AG09319 (cell line): ENCODE measurements at places on chromosomes 16 and 17.

DNA sequence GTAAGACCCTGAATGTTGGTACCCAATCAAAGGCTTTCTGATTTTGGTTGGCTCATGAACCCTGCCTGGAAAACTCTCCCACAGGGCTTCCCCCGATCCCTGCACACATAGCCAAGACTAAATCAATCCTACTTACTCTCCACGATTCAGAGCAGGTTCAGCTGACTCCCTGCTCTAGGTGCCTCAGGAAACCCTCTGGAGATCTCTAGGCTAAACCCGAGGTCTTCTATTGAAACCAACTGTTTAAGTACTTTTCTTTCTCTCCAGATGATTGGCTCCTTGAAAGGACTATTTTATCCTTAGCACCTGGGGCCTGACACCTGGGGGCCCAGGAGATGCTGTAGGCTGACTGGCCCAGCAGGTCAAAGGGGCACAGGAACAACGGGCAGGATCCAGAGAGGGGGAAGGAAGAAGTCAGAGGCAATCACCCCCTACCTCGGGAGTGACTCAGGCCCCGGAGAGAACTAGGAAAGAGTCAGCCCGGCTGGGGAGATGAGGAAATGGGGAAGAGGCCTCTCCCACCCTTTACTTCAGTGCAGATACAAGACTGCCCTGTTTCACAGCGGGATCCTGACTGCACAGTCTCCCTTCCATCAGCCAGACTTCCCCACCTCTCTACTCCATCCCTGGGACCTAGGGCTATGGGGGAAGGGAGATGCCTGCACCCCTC is 2.0 kb downstream of the TBC1D10B start:
- DNase-seq: no peak

- DNase-seq: no peak
Measured at GRCh38 chr17:60173304-60173819, 23.6 kb downstream of the CA4 start.

DNA sequence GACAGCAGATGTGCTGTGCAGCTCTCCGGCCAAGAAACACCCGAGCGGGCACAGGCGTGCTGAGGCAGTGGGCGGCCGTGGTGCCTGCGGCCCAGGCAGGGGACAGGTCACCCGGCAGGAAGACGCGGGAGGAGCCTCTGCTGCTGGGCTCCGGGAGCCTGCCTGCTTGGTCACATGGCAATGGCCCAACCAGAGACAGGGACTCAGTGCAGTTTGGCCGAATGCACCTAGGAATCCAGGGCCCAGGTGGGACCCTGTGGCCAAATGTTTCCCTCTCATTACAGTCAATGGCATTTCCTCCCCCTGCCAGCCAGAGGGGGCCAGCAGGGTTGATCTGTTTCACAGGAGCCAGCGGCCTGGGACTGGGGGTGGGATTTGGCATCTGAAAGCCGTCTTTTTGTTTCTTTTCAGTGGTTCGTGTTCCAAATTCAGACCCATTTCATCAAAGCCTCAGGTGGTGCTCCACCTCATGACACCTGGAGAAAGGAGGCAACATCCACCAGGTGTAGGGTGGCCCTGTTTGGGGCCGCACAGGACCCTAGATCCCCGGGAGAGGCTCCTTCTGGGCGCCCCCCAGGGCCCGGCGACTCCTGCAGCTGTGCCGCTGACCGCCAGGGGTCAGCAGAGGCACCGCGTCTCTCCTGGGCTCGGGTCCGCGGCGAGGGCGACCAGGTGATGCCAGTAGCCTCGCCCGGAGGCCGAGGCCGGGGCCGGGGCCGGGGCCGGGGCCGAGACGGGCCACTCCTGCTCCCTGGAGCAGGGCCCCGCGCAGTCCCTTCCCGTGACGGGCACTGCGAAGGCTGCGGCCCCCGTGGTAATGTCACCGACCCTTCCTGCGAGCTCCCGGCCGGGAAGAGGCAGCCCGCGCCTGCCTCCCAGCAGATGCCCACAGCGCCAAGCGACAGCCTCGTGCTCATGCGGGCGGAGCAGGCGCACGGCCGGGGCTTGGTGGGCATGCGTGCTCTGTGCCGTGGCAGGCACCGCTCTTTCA is 118.5 kb downstream of the C16orf78 start:
- DNase-seq: no peak

DNA sequence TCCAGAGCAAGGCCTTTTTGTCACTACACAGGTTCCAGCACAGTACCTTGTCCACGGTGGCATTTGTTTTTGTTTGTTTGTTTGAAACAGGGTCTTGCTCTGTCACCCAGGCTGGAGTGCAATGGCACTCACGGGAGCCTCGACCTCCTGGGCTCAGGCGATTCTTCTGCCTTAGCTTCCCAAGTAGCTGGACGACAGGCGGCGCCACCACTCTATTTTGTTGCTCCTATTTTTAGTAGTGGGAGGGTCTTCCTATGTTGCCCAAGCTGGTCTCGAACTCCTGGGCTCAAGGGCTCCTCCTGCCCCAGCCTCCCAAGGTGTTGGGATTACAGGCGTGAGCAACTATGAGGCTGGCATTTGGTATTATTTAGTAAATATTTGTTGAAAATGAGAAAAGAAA is 10.3 kb downstream of the MRC2 start:
- DNase-seq: no peak

DNA sequence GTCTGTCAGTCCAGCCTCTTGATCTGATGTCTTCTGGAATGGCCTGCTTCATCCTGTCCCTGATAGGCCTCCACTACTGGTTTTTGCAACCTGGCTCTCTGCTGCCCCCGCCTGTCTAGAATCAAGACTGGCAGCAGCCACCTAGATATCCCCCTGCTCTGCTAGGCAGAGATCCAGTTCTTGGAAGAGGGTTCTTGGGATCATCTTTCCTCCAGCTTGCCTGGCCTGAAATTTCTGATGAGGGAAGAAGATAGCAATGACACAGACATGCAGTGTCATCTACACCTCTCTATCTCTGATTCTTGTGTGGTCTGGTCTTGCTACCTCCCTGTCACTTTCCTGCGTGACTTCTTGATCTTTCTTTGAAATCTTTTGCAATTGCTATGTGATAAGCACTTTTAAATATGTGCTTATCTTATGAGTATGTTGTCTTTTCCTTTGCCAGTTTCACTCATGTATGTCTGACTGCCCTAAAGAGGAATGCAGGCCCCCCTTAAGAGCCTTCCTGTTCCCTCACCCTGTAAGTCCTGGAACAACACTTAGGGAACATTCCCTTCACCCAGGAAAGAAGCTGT is 20.3 kb upstream of the NFATC3 start:
- DNase-seq: no peak

GRCh38 chr17:61149862-61150362 is 249.7 kb upstream of the TBX2 start:
- no peak for DNase-seq

DNA sequence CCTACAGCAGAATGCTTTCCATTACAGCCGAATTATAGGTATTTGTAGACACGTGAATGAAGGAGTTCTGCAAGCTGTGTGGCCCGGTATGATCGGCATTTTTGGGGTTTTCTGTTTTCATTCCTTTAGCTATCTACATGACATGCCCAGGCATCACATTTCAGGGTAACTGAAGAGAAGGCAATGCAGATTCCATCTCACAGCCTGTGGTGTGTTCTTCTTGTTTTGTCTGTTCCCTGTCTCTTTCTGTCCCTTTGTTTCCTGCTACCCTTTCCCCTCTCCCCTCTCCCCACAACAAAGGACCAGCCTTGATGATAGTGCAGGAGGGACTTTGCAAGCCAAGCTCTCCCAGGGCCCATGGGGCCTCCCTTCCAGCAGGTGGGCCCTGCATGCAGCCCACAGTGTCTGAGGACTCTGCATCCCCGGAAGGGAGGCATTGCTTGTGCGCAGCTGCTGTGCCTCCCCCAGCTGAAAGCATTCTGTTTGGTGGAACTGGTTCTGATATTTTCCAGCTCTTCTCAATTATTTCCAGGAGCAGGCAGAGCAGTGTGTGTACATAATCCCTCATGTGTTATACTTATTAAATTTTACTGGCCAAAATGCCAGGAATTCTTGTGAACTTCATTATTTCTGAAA is 207.4 kb downstream of the RPTOR start:
- DNase-seq: no peak

DNA sequence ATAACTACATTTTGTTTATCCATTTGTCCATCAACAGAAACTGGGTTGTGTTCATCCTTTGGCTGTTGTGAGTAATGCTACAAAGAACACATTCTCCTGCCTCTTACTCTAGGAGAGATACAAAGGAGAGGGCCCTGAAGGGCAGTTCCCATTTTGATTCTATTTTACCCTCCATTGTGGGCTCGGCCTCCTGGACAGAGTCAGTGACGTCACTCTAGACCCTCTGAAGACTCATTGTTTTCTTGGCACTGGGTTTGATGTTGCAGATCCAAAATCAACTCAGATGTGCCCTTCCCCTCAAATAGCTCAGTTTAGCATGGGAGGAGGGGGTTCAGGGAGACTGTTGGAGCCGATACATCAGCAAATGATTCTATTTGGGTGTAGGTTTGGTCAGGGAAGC is 280.9 kb downstream of the UTP18 start:
- DNase-seq: no peak

DNA sequence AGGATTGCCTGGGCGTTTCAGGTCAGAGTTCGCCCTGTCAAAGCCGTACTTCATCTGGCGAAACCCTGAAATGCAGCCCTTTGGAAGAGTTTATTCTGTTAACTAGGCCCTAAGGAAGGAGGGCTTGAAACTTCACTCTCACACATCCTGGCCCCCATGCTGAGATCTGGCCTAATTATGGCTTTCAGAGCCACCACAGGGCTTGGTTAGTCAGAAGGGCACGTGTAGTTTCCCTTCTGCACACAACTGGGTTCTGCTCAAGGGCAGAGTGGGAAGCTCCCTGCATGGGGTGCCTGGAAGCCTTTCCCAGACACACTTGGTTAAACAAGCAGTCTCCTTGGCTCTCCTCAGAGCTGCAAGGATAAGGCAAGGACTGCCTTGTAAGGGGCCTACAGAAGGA is 397.3 kb downstream of the SHISA9 start:
- DNase-seq: no peak

DNA sequence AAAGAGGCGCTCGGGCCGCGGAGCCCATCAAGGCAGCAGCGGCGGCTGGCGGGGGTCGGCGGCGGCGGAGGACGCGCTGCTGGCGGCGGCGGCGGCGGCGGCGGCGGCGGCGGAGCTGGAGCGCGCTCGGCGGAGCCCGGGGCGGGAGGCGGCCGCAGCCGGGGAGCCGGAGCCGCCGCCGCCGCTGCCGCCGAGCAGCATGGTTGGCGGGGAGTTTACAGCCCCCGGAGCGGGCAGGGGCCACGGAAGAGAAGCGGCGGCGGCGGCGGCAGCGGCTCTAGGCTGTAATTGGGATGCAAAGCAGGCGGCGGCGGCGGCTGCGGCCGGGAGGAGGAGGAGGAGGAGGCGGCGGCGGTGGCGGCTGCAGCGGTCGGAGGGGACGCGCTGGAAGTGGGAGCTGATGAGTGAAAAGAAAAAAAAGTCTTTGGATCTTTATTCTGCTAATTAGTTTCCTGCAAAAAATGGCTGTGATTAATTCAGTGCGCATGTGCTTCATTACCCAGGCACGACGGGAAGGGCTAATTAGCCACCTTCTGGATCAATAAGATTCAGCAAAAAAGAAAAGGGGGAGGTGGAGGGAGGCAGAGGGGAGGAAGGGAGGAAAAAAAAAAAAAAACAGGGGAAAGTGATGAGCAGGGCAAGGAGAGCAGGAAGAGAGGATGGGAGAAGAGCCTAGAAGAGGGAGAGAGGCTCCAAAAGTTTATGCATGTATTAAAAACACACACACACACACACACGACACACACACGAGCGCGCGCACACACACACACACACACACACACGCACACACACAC is 10.9 kb upstream of the ZFHX3 start:
- no peak for DNase-seq

DNA sequence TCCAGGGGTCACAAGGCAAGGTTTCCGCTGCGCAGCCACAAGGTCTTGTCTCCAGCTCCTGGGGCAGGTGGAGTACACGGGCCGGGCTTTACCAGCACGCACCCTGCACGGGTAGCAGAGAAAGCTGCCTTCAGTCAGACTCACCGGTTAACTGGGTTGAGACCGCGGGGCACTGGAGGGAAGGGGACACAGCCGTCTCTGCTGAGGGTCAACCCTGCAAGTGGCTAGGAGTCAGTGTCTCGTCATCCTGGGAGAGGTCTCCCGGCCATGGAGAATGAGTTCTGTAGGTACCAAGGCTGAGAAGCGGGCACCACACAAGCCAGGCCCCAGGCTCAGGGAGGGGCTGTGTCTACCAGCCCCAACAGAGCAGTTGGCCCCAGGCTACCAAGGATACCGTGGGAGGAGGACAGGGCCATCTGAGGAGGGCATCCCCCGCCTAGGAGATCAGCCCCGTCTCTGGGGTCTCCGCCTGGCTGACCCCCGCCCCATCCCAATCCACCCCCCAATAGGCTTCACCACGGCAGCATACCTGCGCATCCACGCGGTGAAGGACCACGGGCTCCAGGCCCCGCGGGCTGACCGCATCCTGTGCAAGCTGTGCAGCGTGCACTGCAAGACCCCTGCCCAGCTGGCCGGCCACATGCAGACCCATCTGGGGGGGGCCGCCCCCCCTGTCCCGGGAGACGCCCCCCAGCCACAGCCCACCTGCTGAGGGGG is 2.8 kb upstream of the PRRT2 start:
- no peak for DNase-seq
